ENCODE measurements at places on chromosomes 4 and X.

- DNase-seq = no peak
Measured at GRCh38 chr4:121009578-121010478, 62.5 kb downstream of the NDNF start.

GRCh38 chrX:122269243-122269781, 914.8 kb upstream of the GRIA3 start:
- DNase-seq = peak; percentile 72

DNA sequence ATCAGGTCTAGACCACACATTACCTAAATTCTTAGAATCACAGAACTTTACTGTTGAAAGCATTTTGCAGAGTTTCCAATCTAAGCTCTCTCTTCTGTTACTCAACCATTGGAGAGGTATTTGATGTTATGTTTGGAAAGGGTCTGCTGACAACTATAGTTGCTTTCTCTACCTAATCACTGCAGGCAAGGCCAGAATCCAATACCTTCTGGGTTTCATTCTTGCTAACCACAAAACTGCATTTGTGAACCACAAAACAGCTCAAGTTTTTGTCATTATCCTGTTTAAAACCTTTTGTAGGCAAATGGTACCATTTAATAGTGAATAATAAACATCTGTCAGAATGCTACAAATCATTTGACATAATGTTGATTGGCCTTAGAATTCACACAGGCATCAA, 380.1 kb downstream of the GASK1B start:
- no peak for DNase-seq

DNA sequence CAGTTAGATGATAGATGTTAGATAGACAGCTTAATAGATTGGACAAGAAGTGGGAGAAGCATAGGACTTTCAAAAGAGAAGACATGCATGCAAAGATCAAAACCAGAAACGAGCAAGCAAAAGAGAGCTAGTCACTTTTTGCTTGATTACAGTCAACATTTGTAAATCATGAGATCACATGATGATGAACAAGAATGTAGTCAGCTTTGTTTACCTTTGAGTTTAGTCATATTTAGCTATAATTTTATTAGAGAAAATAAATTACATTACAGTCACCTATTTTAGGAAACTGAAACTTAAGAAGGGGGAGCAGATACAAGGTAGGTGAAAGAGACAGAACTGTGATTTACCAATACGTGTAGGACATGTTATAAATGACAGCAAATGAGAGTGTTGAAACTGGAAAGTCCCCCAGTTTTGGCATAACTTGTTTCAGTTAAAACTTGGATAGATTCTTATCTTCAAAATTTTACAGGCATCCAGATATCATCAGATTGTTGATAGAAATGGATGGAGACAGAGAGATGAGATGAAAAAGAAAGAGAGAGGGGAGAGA, 1083.1 kb upstream of the PCDH10 start:
- no peak for DNase-seq

- DNase-seq = no peak
Measured at GRCh38 chr4:105637408-105638176, 70.9 kb downstream of the INTS12 start.

Data from AG10803 (cell line).